ENCODE measurements at places on chromosomes 3 and 15.

DNA sequence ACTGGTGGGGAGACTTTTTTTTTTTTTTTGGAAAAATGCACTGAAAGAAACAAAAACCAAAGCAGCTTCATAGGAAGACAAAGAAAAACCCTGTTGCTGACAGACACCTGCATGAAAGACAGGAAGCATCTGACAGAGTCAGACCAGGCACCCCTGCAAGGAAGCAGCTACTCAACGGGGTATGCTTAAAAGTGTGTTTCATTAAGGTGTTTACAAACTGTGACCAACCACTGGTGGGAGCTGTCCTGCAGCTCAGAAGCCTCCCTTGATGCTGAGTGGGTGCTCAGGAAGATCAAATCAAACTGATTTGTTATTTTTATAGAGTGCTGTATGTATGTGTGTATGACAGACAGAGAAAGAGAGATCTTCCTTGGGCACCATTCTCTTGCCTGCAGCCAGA is 34.7 kb upstream of the AGBL1 start:
- no peak for DNase-seq

GRCh38 chr3:125437631-125438435 is 62.7 kb upstream of the ZNF148 start:
- no peak for DNase-seq

- no peak for DNase-seq
These were observed 31.6 kb upstream of the STAG1 start for GRCh38 chr3:136783708-136784191.

GRCh38 chr3:45932112-45932511 is 11.2 kb upstream of the CXCR6 start:
- DNase-seq, result peak; percentile 57

GRCh38 chr3:148230473-148230872 is 467.2 kb upstream of the AGTR1 start:
- DNase-seq, result no peak

- DNase-seq, result no peak
These were observed 7.2 kb upstream of the SYNM start for GRCh38 chr15:99097441-99098410.
